ENCODE measurements at places on chromosomes 5 and 9. TPM values are rescaled to one million over a fixed set of nuclear protein-coding genes. Genes with fewer than 3 reads are reported as not detected.

- no peak for DNase-seq
Observed at GRCh38 chr5:74850789-74851425, 15.3 kb downstream of the FAM169A start.

DNA sequence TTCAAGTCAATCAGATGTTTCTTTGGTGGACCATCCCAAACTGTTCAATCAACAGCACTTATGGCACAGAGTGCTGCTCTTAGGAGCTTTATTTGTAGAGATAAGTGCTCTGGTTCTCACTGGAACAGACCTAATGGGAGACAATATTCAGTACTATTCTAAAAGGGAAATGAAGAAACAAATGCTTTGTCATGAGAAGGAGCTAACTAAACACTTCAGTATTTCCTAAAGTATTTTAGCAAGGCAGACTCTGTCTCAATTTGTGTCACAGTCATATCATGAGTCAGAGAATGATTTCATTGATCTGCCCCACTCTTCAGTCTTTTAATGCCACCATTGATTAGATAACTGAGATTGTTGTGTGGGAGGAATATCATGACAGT lies 175.3 kb downstream of the SLF1 start:
- peak; percentile 74 for DNase-seq

DNA sequence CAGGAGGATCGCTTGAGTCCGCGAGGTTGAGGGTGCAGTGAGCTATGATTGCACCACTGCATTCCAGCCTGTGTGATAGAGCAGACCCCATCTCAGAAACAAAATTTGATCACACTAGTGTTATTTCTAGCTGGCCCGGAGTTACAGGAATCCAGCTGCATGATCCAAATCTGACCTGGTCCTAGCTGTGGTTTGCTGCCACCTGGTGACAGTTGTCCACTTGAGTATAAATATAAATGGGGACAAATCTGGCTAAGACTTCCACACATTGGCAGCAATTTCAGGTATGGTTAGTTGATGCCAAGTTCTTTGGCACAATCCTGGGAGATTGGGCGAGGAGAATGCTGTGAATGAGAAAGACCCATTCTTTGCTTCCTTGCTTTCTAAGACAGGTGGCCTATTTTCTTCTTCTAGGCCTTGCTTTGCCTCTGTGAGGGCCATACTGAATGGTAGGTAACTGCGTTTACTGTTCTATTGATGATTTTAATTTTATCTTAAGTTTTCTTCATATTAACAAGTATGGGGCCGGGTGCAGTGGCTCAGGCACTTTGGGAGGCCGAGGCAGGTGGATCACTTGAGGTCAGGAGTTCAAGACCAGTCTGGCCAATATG lies 35.4 kb downstream of the UBE2R2 start:
- DNase-seq: no peak

GRCh38 chr9:90546200-90546599 lies 96.4 kb downstream of the DIRAS2 start:
- peak; percentile 91 for DNase-seq

GRCh38 chr5:62812621-62813255 lies 234.1 kb downstream of the LRRC70 start:
- no peak for DNase-seq

- DNase-seq: no peak
Observed at GRCh38 chr9:85730916-85731630, 10.7 kb downstream of the AGTPBP1 start.

GRCh38 chr9:73137914-73138313 lies 13.8 kb upstream of the ANXA1 start:
- no peak for DNase-seq

GRCh38 chr9:130206579-130206978 lies 34.4 kb downstream of the NCS1 start:
- no peak for DNase-seq

DNA sequence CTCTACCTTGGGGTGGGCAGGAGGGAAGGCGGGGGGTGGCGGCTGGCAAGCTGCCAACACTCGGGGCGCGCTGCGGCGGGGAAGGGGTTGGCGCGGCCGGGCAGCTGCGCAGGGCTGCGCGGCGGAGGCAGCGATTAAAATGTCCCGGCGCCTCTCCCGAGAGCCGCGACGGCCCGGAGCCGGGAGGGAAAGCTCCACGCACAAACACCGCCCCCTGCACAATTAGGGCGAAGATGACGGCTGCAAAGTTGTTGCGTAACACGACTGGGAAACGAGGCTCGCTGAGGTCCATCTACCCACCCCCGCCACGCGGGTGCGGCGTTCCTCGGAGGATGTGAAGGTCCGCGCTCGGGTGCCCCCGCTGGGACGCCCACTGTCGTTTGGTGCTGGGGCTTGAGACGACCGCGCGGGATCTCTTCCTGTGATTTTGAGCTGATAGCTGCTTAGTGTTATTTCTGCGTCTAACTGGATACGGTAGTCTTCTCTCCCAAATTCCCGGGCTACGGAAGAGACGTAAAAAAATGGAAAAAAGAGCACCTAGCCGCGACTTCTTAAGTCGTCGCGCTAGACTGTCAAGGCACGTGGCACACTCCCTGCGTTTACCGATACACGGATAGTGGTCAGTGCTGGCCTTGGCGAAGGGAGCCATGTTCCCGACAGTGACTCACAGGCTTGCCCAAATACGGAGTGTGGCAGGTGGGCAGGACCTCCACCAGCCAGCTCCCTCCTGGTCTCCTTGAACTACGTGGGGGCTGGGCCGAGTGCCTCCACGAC lies 958 bp upstream of the NFIL3 start:
- DNase-seq: peak; percentile 76

DNA sequence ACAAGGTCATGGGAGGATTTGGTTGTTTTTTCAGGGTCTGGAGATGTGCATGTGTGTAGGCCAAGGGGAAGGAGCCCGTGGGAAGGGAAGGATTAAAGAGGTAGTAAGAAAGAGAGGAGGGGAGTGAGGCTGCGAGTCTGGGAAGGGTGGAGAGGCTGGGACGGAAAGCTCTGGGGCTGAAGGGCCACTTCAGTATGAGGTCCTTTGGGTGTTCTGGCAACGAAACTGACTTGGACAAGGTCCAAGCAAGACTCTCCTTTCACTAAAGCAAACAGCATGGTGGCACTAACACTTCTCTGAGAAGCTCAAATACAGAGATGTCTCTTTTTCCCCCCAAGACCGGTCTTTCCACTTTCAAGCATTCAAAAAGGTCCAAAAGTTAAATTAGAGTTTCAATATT lies 394.5 kb downstream of the ARHGEF28 start:
- DNase-seq: no peak

GRCh38 chr9:93024986-93025630 lies 33.4 kb upstream of the SUSD3 start:
- DNase-seq: no peak

GRCh38 chr9:133700819-133701320 lies 37.3 kb downstream of the SARDH start:
- no peak for DNase-seq

GRCh38 chr9:74554751-74555419 lies 57.8 kb downstream of the RORB start:
- no peak for DNase-seq

DNA sequence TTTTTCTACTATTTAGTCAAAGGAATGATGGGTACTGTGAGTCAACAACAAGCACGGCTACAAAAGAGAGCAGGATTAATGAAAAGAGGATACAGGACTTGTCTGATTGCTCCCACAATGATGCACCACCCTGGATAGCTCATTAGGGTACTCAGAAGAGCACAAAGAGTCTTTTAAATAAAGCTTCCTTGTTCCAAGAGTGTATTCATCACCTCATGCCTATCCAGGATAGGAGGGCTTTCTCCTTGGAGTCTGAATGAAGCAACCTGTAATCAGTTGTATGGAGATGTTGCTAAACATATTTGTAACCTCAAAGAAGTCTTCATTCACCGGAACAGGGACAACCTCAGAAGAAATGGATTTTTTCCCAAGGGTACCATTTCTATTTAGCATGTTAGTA lies 219.5 kb upstream of the TMEM161B start:
- DNase-seq: no peak

GRCh38 chr9:92649007-92649406 lies 20.9 kb downstream of the IPPK start:
- no peak for DNase-seq

DNA sequence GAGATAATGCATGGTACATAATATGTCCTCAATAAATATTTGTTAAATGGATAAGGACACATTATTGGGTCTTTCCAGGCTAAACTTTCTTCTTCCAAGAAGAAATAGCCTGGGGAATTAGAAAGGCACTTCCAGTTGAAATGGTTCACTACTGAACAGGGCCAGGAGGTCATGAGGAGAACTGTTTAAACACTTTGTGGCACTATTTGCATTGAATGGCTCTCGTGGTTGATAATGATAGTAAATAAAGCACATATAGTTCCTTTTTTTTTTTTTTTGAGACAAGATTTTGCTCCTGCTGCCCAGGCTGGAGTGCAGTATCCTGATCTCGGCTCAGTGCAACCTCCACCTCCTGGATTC lies 19.9 kb upstream of the CAST start:
- no peak for DNase-seq

GRCh38 chr9:2297771-2298170 lies 282.6 kb downstream of the SMARCA2 start:
- DNase-seq: no peak

DNA sequence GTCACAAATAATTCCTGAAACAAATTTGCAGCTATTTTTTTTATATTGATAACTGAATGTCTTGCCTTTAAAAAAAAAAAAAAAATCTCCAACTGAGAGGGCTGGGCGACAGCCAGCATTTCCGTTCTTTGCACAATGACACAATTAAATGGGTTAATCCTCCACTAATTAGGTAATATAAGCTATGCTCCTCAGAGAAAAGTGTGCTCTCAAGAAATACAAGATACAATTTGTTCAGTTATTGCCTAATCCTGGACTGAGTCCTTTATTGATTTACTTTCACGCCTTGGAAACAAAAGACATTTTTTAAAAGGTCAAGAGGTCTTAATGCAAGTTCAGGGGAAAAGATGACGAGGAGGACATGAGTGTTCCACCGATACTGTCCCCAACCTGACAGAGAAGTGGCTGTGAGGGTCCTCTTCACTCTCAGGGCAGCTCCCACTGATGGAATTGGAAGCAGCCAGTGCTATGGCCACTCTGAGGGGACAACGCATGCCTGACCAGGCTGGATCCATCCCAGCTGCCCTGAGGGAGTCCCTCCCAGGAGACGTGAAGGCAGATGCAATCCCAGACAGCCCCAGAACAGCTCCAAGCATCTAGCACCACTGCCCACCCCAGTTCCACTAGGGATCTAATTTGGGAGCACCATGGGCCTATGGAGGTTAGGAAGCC lies 220.7 kb downstream of the GNA14 start:
- DNase-seq: no peak

- DNase-seq: peak; percentile 91
Observed at GRCh38 chr5:9350301-9350797, 195.5 kb downstream of the SEMA5A start.

DNA sequence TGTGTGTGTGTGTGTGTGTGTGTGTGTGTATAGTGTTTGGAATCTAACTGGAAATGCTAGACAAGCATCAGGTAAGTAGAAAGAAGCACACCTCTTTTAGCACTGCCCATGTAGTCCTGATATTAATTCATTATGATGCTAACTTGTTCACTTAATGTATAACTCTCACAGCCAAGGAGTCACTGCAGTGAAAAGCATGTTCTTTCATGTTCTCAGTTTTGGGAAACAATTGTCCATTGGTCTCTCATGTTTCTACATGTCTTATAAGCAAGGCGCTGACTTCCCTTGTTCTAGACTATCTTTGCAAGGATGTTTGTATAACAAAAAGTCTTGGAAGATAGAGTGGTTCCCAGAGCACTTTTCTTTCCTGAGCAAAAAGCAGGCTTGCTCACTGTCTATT lies 148.8 kb upstream of the TNPO1 start:
- DNase-seq: no peak

- DNase-seq: no peak
Observed at GRCh38 chr9:89817151-89817950, 212.5 kb downstream of the GADD45G start.

- no peak for DNase-seq
Observed at GRCh38 chr5:119398727-119399466, 43.1 kb downstream of the TNFAIP8 start.

- DNase-seq: peak; percentile 67
Observed at GRCh38 chr5:57817001-57817453, 334.4 kb upstream of the ACTBL2 start.

DNA sequence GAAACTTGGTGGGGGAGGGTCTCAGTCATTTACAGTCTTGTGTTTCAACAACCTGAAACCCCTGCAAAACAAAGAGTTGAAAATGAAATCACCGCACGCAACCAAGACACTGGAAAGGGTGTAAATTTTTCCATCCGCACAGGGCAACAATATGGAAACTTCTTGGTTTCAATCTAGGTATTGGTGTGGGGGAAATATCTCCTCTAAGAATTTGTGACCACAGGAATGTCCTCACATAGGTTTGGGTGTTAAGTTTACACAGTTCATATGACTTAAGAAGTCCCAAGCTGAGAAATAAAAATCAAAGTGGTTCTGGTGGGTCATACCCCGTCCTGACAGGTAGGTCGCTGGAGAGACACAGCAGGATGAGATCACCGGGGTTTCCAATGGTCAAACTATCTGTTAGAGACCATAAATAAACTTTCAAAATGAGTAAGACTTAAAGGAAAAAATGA lies 51.9 kb upstream of the PIP5K1B start:
- DNase-seq: no peak

DNA sequence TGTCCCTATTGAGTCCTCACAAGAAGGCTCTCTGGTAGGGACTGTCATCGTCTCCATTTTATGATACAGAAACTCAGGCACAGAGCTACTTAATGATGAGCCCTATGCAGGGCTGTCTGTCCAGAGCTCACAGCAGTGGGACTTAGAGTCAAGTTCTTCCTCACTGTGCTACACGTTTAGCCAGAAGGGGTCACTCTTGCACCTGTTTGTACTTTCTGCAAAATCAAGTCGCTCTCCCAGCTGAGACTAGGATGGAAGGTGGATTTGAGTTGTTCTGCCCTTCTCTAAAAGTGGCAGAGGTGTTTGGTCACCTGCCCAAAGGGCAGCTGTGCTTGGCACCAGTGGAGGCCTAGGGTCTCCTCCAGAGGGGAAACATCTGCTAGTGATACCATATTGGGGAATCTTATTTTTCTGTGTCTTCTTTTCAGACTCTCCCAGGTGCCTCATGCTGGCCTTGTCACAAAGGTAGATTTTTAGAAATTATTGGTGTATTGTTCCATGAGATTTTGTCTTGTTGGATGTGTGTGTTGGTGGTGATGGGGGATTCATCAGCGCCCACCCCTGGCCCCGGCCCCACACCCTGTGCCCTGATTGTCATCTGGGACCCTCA lies 104.2 kb downstream of the PPARGC1B start:
- DNase-seq: peak; percentile 68

The TAF7 gene
- total RNA-seq: 95.1 TPM

The TNC gene
- total RNA-seq: 1,099 TPM

The C5orf47 gene
- not detected for total RNA-seq

The CD14 gene
- total RNA-seq: 0.34 TPM

The GFPT2 gene
- 14.6 TPM for total RNA-seq

The PCDHB2 gene
- total RNA-seq: 44.3 TPM

The IL7R gene
- 10.8 TPM for total RNA-seq

The GPBP1 gene
- 60.3 TPM for total RNA-seq

The WDR38 gene
- total RNA-seq: not detected

The AQP3 gene
- total RNA-seq: 4.6 TPM
